Uterus (tissue), 4 donors: ENCODE measurements at places on chromosomes 4 and X. TPM values are rescaled to one million over a fixed set of nuclear protein-coding genes. Genes with fewer than 3 reads are reported as not detected.

Gene RTL5
- 2.4 TPM for total RNA-seq

DNA sequence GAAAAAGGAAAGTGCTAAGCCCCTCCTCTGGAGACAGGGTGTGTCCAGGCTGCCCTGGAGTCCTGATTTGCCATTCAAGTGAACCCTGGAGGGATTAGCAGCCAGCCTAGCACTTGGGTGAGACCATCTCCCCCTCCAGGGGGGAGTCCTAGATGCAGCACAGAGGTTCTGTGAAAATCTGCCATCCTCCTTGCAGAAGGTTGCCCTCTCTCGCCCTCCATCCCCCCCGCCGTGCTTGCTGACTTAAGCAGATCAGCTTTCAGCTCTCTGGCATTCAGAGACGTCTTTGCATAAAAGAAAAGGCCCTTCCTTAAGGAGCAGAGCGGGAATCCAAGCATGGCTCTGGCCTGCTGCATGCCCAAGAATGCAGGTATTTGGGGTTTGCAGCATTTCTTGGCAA is 102.1 kb upstream of the SCML1 start:
- H3K27me3 ChIP-seq: no peaks in the 10 kb centered on the region
- no peaks in the 10 kb centered on the region for H3K36me3 ChIP-seq
- no peak for DNase-seq
- no peaks in the 10 kb centered on the region for H3K4me1 ChIP-seq

DNA sequence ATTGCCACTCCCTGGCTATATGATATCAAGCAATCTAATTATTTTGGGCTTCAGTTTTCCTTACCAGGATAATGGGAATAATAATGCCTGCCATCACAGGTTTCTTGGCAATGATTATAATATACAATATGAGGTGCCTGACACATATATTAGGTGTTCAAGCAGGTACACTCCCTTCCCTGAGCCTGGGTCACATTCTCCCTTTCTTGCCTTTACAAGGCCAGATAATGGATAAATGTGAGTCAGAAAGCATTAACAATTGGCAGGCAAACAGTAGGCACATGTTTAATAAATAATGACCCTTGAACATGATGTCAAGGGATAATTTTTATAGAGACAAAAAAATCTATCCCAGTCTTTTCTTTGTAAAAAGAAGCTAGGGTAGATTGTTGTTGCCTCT is 17.2 kb downstream of the NDP start:
- peak overlapping the region; percentile 50 for H3K27ac ChIP-seq
- H3K4me1 ChIP-seq: no peaks in the 10 kb centered on the region
- no peak overlapping the region for H3K4me3 ChIP-seq
- DNase-seq: no peak
- no peaks in the 10 kb centered on the region for H3K36me3 ChIP-seq

DNA sequence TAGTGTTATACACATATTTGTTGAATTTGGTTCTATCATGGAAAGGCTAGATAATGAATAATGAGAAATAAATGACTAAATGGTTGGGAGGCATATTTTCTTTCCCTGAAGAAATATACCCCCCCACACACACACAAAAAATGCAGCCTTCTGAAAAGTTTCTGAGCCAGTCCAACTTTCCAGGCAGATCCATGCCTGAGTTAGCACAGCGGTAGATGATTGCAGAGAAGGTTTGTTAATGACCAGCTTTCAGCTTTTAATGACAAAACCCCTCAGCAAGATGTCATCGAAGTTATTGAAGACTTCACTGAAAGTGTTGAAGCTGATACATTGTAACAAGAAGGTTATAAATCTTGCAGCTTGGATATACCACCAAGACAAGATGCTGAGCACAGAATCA is 61.4 kb downstream of the GBA3 start:
- no peaks in the 10 kb centered on the region for H3K27me3 ChIP-seq
- H3K36me3 ChIP-seq: no peaks in the 10 kb centered on the region
- no peak overlapping the region for H3K4me3 ChIP-seq
- H3K4me1 ChIP-seq: no peaks in the 10 kb centered on the region
